Thymus (tissue), 14 donors: ENCODE measurements at places on chromosomes 11 and 22. TPM values are rescaled to one million over a fixed set of nuclear protein-coding genes. Genes with fewer than 3 reads are reported as not detected.

POU2AF2 gene
- 1.0 TPM for total RNA-seq

DDIAS gene
- total RNA-seq: 8.1 TPM

LIN7C gene
- 12.4 TPM for total RNA-seq

MIF gene
- 400 TPM for total RNA-seq

SHANK2 gene
- 0.14 TPM for total RNA-seq

NPAS4 gene
- not detected for total RNA-seq

RTN4R gene
- 3.2 TPM for total RNA-seq

APOA5 gene
- 0.05 TPM for total RNA-seq

TEX12 gene
- total RNA-seq: 0.09 TPM

RASD2 gene
- 0.14 TPM for total RNA-seq

TREH gene
- total RNA-seq: not detected

MUC5AC gene
- 0.05 TPM for total RNA-seq

CPT1B gene
- total RNA-seq: 8.5 TPM

MADD gene
- 17.0 TPM for total RNA-seq

MS4A6A gene
- total RNA-seq: 102 TPM

DDI1 gene
- total RNA-seq: not detected

OR5B21 gene
- total RNA-seq: not detected

LRP4 gene
- 1.8 TPM for total RNA-seq

IL17REL gene
- total RNA-seq: 5.9 TPM

VWA5A gene
- total RNA-seq: 6.0 TPM

SPTBN2 gene
- total RNA-seq: 5.5 TPM

DEFB131B gene
- total RNA-seq: not detected

GAS2 gene
- total RNA-seq: 3.1 TPM

BIK gene
- 6.8 TPM for total RNA-seq

ZP1 gene
- total RNA-seq: 1.6 TPM

PTPRCAP gene
- total RNA-seq: 198 TPM

CRYBB3 gene
- total RNA-seq: 0.09 TPM
